Kidney glomerular epithelial cell (primary cell): ENCODE measurements at places on chromosomes 1 and 21.

- peak; percentile 84 for DNase-seq
These were observed 9.7 kb downstream of the SERINC2 start for GRCh38 chr1:31422505-31423319.

DNA sequence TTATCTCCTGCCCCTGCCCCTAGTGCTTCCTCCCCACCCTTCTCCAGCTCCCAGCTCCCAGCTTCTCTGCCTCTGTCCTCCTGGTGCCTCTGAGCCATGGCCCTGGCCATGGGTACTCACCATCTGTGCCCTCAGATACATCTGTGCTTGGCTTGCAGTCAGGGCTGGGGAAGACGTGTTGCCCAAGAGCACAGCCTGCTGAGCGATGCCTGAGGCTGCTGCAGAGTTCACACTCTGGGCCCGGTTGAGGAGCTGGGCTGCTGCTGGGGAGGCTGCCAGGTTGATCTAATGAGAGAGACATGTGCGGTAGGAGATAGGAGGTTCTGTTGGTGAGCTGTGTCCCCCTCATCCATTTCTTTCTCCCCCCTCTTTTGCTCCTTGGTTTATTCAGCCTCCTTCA lies 49.4 kb upstream of the A3GALT2 start:
- DNase-seq = no peak

- DNase-seq = no peak
These were observed 188.2 kb downstream of the AMY1C start for GRCh38 chr1:103937763-103938357.

GRCh38 chr21:8993284-8993942 lies 1528.0 kb upstream of the TPTE start:
- DNase-seq = no peak

DNA sequence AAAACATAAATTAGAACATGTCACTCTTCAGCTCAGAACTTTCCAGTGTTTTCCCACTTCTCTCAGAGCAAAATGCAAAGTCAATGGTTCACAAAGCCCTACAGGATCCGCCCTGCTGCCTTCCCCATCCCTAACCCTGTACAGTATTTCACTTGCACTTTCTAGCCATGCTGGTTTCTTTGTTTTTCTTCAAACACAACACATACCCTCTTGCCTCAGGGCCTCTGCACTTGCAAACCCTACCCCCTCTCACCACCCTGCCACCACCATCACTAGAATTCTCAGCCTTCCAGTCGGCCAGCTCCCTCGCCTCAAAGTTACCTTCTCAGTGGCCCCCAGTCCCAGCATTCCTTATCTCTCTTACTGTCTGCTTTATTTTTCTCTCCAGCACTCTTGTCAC lies 17.6 kb downstream of the TEX35 start:
- DNase-seq = peak; percentile 26

- DNase-seq = peak; percentile 10
These were observed 22.7 kb upstream of the ACTL8 start for GRCh38 chr1:17732475-17732874.

- DNase-seq = peak; percentile 38
These were observed 12.8 kb downstream of the DYNLT5 start for GRCh38 chr1:66764994-66765578.

DNA sequence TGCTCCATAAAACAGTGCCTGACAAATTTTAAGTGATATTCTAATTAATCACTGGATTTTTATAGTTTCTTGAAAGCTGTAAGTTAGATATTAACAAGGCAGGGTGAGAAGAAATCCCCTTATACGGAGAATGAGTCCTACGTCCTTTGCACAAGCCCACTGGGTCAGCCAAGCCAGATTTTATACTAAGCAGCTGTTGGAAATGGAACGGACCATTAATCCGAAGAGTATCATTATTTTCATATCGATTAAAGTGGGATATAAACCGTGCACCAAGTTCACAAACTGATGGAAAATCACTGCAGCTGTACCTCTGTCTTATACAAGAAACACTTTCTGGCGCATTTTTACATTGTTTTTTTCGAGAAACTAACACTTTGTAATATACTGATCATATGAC lies 35.2 kb downstream of the SPAG17 start:
- no peak for DNase-seq

DNA sequence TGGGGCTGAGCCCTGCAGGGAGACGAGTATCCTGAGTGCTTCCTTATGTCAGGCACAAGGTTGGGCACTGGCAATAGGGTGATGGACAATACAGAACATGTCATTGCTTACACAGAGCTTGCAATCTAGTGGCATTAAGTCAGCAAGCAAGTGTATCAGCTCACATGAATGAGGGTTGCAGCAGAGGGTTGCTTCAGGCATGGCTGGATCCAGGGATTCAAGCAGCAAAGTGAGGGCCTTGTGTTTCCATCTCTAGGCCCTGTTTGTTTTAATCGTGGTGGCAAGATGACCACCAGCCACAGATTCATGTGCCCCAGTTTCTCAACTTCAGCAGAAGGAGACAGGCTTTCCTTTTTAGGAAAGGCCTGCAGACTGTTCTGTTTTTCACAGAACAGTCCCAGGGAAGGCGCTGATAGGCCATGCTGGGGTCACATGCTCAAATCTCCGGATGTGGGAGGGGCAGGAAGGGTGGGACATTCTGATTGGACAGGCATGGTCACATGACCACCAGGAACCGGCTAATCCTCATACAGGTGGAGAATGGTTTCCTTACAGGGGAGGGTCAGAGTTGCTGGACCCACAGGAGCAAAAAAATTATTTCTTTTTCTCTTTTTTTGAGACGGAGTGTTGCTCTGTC lies 14.4 kb downstream of the PLOD1 start:
- DNase-seq = no peak

GRCh38 chr1:246091477-246091876 lies 415.6 kb downstream of the SMYD3 start:
- DNase-seq = no peak

- no peak for DNase-seq
These were observed 148.2 kb downstream of the NFIA start for GRCh38 chr1:61230523-61230922.

DNA sequence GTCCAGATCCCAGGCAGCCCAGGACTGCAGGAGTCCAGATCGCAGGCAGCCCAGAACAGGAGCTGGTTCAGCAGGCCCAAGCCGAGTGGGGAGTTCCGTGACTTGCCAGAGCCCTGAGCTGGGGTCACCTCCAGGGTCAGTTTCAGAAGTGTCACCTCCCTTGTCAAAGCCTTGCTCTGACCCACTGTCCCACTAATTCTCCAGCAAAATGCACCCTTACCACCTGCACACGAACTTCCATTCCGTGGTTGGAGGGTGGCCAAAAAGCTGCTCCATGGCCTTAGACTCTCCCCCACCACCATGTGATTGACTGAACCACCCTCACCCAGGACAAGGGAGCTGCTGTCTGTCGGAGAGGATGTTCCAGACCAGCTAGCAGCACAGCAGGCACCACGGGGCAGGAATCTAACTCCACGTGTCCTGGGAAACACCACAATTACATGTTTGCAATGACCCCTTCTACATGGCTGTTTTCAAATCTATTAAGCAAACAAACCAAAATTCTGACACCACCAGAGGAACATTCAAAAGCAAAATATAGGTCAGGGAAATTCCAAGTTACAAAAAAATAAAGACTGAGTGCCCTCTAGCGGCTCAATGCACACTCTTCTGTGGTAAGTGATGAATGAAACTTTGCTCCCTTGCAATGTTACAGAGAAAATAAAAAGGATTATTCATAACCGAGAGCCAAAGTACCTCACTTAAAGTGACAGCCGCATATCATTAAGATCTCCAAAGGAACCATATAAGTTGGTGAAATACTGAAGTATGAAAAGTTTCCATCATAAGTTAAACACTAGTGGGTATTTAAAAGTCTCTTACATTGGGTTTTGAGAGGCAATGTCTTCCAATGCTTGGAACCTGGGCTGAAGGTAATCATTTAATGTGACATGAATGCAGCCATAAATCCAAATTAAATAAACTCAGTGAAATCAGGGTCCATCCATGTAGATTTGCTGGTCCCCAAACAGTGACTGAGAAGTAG lies 76.3 kb downstream of the NPHP4 start:
- peak; percentile 35 for DNase-seq

DNA sequence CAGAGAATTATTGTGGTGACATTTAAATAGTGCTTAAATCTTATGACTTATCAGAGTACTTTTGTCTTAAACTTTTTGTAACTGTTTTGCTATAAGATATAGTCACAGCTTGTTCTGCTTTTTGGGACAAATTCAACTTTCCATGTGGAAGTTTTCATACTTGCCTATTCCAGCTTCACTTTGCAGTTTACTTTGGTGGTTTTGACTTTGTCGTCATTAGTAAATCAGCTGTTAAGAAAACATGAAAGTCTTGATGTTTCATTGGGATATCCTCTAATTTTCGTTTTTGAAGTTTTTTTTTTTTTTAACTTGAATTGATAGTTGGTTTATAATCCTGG lies 31.3 kb downstream of the SDCCAG8 start:
- DNase-seq = no peak

DNA sequence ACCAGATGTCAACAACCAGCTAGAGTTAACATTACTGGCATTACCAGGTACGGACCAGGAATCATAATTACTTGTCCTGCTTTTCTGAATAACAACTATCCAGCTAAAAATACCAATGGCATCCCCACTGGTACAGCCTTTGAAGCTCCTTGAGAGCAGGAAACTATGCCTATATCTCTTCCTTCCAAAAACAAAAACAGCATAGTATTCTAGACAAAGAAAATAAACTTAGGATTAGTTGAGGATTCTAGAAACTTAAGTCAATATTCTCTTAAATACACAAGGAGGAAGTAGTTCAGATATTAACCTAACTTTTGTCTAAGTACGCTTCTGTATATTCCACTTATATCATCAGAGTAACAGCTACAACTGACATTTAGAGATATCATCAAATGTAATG lies 3.0 kb downstream of the FUBP1 start:
- peak; percentile 22 for DNase-seq

- no peak for DNase-seq
These were observed 141.1 kb upstream of the SAMSN1 start for GRCh38 chr21:14687268-14687625.

DNA sequence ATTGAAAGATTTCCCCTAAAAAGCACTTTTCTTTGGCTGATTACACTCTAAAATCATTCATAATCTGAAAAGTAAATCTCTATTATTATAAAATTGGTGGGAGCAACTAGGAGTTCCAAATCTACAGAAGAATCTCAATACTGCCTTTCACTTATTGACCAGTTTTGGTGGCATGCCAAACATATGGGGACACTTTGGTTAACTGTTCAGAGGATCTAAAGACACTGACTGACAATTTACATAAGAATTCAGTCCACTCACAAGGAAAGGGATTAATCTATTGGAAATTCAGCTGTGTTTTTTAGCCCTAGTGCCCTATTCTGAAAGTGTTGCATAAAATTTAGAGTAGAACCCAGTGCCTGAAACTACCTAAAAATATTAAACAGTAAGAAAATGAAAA lies 113.6 kb downstream of the LRRC40 start:
- no peak for DNase-seq

DNA sequence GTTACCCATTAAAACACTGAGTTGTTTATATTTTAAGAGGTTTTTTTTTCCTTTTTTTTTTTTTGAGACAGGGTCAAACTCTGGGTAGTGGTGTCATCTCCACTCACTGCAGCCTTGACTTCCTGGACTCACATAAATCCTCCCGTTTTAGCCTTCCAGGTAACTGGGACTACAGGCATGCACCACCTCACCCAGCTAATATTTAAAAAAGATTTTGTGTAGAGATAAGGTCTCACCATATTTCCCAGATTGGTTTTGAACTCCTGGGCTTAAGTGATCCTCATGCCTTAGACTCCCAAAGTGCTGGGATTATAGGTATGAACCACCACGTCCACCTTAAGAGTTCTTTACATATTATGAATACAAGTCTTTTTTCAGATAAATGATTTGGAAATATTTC lies 146.5 kb downstream of the COQ8A start:
- no peak for DNase-seq

- no peak for DNase-seq
These were observed 46.0 kb upstream of the GUCA2A start for GRCh38 chr1:42210421-42211133.

GRCh38 chr1:200708769-200709168 lies 29.9 kb upstream of the CAMSAP2 start:
- DNase-seq = peak; percentile 52

DNA sequence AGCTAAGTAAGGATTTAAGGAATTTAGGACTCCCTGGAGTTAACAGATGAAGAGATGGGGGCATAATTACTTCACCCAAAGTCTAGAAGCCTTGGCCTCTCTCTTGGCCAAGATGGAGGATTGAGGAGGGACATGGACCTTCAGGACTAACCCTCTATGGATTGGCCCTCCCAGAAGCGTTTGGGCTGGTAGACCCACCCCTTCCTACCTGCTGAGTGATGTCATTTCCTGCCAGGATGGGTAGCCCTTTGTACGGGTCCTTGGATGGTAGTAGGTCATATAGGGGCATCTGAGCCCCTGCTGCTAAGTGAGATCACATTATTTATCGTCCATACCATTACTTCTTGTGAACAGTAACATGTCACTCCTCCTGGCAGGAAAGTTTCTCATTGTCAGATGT lies 17.7 kb downstream of the LURAP1 start:
- no peak for DNase-seq

DNA sequence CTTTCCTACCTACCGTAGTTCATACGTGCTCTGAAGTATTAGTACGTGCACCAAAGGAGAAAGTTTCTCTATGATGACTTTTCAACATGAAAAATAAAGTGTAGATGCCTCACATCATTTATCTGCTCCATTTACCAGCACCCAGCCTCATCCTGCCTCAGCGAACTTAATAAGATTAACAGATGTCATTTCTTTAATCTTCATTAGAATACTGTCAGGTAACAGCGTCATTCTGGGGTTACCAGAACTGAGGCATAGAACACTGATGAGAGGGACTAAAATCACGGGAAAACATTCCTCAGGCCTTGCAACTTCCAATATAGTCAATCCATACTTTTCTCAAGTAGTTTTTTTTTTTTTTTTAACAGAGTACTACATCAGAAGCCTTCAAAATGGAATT lies 43.2 kb upstream of the DISC1 start:
- DNase-seq = no peak

DNA sequence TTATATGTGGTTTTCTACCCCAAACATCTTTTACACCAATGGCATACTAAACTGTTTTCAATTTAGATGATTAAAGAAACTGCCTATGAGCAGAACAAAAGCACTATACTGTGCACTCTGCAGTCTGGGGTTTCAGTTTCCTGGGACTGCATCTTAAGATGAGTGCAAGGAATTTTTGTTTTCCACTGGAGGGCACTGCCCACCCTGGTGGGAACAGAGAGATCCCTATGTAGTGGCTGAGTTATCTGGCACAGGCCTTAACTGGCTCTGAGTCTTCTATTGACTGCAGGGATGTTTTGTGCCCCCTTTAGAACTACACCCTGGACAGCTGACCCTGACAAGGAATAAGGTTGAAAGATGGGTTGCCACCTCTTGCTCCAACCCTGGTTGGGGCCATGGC lies 12.0 kb downstream of the PROK1 start:
- DNase-seq = no peak

DNA sequence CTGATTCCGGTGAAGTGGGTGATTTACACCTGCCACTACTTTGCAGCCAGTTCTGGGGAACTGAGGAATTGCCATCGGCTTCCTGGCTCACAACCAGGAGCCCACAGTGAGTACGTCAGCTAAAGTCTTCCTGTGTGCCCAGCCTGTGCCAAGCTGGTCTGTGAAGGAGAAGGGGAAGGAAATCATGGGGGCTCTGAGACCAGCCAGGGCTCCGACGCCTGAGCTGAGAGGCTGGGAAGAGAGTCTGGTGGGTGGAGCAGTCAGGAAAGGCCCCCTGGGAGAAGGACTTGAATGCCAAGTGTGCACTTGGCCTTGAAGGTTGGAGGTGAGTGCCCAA lies 1.2 kb downstream of the LURAP1 start:
- no peak for DNase-seq

- no peak for DNase-seq
These were observed 101.6 kb upstream of the BACE2 start for GRCh38 chr21:41066086-41066938.
